ENCODE measurements at places on chromosomes 5 and 9.

DNA sequence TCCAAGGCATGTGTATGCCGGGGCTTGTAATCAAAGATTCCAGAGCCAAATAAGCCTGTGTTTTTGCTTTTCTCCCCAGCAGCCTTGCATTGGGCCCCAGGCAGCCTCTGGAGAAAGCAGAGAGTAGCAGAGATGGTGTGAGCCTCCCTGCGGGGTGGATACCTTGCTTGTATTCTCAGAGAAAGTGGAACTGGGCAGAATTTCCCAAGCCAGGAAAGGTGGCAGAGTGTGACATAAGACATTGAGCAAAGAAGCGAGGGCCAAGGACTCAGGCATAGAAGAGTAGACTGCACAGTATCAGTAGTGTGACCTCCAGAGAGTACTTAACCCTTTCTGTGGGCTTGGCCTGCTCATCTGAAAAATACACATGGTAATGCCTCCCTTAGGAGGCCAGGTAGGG lies 1.6 kb upstream of the GSN start:
- DNase-seq = no peak

DNA sequence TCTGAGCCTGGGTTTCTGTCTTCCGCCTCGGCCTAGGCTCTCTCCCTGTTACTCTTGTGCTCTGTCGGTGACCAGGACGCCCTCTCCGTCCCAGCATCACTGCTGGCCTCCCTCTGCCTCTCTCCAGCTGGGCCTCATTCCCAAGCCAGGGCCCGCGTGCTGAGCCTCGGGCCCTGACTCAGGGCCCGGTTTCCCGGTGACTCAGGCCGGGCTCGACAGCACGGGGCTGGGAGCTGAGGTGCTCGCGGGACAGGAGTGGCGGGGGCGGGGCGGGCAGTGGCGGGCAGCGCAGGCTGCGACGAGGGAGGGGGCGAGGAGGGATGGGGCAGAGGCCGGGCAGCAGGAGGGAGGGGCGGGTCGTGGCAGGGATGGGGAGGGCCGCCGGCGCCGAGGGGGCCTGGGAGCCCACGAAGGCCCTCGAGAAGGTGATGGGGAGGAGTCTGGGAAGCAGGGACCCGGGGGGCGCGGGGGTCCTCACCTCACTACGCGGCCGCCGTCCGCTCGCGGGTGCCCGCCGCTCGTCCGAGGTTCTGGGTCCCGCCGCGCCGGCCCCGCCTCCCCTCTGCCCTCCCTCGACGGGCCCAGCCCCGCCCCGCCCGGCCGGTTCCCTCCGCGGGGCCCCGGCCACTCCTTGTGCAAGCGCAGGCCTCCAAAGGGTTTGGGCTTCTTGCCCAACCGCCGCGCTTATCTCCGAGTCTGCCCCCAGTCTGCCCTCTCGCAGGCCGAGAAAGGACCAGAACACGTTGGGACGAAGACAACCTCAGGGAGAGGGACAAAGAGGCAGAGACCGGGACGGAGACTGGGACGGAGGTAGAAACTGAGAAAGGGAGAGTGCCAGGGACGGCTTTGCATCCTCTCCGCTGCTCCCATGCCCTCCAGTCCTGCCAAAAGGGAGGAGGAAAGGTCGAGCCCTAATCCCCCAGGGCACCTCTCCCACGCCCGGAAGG lies at the start of gene ARAP3:
TSS of gene ARAP3 (minus strand) at position 536 of the 947 bp plus-strand sequence. CDS start 1,744 bp downstream, outside the sequence.
- peak; percentile 79 for DNase-seq

DNA sequence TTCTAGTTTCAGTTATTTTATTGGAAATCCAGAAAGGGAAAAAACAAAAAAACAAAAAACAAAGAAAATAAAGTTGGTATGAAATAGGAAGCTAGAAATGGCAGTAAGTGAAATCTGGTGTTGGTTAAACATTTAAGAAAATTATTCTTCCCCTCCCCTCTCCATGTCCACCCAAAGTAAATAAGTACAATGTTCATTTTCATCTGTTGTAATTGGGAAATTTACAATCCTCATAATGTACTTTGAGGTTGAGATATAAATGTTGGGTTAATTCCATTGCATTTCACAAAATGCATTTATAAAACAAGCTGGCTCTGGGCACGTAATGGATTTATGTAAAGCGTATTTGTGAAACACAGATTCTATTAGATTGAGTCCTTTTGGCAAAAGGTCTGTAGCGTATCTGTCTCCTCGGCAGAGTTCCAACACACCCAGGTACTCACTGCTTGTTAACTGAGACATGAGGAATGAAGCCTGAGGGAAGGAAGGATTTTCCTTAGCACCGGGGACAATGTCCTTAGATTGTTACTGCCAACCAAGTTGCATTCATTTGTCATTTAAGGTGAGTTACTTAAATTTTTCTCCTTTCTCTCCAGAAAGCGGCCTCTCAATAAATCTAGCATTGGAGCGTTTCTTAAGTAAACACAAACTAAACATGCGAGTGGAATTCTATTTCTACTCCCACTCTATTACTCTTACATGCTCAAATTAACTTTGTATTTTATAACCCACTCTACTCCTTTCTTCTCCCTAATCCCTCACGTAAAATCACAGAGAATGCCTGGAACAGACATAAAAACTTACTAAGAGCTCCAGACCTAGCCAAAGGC lies 912.3 kb upstream of the WWC1 start:
- no peak for DNase-seq

DNA sequence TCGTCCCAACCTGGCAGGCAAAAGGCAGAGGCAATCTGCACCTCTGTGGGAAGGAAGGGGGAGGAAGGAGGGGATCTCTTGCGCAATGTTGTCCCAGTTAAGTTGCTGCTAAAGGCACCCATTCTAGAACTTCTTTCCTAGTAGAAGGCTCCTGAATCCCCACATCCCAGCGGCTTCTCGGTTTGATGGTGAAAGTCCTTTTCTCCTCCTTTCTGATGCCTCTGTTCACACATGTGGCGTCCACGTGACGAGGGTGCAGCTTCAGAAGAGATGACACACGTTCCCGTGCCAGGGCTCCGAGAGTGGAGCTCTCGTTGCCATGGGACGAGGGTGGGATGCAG lies 96.9 kb upstream of the FCN2 start:
- peak; percentile 33 for DNase-seq

DNA sequence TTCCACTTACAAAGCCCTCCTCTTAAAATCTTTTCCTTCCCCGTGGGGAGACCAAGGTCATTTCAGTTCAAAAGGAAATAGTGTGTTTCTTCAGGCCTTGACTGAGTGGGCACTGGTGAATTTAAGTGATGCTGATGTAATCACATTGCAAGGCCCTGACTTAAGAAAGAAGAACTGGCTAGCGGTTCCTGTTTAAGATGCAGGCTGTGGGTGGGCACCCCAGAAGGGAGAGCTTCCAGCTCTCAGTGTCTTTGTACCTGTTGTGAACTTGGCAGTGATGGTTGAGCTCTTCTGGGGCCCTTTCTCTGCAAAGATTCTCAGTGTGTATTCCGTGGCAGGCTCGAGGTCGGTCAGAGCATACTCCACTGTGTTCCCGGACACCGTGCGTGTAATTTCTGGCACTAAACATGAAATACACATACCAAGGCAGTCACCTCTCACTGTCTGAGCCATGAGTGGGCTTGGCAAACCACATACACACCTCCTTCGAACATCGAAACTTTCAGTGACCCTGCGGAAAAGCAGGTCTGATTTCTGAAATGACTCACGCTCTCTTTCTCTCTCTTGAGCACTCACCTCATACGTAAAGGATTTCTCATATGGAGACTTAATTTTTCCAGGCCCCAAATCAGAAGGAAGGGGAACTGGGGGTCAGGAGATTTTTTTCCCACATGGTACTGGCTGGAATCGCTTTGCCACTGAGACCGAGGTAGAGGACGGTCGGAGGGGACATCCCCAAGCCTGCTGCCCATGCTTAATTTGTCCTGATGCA lies 81.9 kb downstream of the TNC start:
- DNase-seq = peak; percentile 93
